ENCODE measurements at places on chromosomes 13 and 19.

DNA sequence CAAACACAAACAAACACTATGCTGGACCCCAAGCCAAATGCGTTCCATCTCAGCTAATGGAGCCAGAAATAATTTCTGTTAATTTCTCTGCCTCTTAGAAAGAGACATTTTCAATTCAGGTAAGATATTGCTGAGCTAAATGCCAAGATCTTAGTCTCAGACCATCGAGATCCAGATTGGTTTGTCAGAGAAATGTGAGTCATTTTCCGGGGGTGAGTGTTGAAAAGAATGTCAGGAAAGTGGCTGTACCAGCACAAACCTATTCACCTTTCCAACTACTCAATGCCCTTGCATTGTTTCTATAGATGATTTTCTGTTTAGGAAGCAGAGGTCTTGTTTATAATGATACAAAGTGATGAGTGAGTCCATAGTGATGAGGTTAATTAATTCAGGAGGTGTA is 266.8 kb upstream of the TSHZ3 start:
- DNase-seq, result no peak

DNA sequence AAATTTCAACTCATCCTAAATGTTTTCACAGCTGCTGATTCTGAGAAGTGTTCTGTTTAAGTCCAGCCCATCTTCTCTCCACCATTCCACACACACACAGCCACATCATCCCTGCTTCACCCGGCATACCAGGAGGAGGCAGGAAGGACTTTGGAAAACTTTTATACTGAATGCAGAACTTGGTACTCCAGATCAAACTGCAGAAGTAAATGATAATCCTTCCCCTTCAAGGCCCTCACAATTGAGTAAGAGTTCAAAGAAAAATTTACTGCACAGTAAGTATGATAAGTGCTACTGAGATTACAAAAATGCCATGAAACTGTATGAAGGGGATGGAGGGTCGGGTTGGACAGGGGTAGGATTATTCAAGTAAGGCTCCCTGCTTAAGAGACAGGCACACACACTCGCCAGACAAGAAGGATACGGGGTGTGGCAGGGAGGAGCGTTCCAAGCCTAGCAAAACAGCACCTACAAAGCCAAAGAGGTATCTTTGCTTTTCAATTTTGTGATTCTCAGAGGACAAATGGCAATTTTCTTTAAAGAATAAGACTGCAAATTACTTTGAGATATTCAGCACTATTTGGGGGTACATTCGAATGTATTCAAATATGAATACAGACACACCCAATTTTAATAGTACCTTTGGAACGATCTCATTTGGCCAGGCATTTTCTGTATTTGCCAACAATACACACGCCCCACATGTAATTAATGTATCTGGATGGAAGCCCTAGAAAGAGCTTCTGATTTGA is 2.5 kb downstream of the USP12 start:
- no peak for DNase-seq

DNA sequence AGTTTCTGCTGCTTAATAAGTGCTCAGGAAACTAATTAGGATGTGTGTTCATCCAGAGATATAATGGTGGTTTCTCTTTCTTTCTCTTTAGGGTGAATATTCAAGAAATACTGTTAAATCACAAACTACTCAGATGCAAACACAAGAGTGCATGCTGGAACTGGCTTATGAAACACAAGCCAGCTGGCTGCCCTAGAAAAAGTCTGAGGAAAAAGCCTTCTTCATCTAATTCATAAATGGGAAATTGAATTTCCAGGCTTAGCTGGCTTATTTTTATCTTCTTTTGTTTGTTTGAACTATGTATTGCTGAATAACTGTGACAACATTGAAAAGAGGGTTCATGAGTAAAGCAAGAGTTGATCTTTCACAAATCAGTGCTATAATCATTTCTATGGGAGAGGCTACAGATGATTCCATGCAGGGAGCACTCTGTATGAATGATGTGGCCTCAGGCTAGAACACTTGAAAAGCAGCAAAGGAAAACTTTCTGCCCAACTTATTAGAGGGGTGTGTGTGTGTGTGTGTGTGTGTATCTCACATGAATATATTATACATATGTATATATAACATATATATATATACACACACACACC is 69.8 kb upstream of the SCEL start:
- no peak for DNase-seq

DNA sequence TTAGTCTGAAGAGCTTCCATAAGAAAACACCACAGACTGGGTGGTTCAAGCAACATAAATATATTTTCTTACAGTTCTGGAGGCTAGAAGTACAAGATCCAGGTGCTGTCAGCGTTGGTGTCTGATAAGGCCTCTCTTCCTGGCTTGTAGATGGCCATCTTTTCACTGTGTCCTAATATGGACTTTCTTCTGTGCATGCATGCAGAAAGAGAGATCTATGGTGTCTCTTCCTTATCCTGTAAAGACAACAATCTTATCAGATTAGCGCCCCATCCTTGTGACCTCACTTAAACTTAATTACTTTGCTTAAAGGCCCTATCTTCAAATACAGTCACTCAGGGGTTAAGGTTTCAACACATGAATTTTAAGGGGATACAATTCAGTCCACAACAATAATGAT is 14.1 kb upstream of the NDFIP2 start:
- no peak for DNase-seq

DNA sequence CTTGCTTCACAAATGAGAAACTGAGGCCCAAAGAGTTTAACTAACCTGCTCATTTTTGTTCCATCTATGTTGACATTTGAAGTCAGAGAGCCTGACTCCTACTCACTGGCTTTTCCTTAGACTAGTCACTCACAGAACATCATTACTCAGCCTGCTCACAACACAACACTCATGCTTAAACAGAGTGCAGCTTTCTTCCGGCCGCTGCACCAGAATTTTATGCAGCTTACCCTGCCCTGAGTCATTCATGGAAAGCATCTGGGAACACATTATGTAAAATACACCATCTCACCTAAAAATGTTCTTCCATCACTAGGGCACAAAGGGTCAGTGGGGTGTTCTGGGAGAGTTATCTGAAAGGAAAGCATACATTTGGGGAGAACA is 303.4 kb downstream of the SPRY2 start:
- no peak for DNase-seq

- DNase-seq, result no peak
Observed at GRCh38 chr13:37868691-37869505, 674 bp downstream of the TRPC4 start.

- no peak for DNase-seq
Observed at GRCh38 chr19:42553292-42554045, 25.2 kb upstream of the CEACAM1 start.

GRCh38 chr13:48975101-48975855 is 434 bp upstream of the FNDC3A start:
- DNase-seq, result peak; percentile 13

DNA sequence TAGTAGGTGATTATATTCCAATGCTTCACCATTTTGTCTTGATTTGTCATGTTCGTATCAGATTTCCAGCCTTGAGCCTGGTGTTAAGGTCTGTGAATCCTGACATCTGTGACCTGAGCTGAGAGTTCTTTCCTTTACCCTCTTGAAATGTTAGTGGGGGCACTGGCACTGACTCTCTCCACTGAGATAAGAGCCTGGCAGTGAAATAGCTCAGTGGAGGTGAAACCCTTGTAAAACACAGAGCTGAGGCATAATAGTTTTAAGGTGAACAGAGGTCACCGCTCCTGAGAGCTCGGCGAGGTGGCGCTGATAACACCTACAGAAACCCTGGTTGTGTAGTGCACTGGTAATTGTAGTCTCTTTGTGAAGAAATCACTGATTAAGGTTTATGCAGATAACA is 748.2 kb downstream of the DIAPH3 start:
- DNase-seq, result no peak

DNA sequence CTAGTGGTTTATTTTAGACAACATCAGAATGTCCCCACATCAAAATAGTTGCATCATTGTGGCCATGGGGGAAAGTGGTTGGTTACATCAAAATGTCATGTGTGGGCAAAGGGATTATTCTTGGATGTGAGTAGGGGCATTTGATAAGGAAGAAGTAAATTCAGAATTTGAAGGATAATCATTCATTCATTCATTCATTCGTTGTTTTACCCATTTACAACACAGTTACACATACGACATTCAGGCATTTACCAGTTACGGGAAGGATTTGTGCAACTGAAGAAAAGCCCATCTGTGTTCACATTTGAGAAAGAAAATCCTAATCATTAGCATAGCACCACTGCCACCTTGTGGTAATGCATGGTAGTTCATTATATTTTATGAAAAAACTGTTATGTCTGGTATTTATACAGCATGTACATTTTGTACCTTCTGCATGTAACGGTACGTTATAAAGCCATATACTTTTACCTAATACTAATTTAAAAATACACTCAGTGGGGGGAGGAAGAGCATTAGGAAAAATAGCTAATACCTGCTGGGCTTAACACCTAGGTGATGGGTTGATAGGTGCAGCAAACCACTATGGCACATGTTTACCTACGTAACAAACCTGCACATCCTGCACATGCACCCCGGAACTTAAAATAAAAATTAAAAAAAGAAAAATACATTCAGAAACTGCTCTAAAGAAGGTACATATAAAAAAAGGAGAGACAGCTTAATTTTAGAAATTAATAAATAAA is 62.1 kb downstream of the DGKH start:
- DNase-seq, result no peak

- DNase-seq, result no peak
Observed at GRCh38 chr13:72960114-72960513, 98.7 kb upstream of the KLF5 start.

GRCh38 chr19:49809160-49809940 is 3.7 kb downstream of the FUZ start:
- peak; percentile 25 for DNase-seq

DNA sequence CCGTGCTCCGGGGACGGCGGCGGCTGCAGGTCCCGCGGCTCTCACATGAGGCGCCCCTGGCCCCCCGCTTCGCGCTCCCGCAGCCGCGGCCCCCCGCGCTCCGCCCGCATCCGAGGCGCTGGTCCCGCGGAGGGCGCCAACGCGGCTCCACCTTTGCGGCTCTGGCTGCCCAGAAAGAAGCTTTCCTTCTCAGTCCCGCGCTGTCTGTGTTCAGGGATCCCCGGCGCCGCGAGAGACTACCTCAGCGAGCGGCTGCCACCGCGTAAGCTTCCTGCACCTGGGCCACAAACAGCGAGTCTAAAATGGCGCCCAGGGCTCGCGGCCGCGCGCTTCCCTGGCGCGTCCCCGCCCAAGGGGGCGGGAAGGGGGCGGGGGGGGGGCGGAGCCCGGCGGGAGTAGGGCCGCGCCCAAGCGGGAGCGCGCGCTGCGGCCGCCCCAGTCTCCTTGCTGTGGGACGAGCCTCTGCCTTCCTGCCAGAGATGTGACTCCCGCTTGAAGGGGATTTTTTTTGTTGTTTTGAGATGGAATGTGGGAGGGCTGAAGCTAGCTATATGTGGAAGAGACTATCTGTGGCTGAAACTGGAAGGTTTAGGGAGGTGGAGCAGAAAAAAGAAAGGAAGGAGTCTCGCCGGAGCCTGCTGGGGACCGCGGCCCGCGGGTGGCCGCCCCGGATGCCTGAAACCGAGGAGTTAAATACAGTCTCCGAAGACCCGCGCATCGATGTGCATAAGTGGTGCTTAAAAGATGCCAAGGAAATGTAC is at the start of gene FBXL3:
Gene FBXL3, minus strand, starts transcription at position 299 of the 761 bp plus-strand sequence. CDS start 5,299 bp downstream, outside the sequence.
- DNase-seq, result peak; percentile 56

DNA sequence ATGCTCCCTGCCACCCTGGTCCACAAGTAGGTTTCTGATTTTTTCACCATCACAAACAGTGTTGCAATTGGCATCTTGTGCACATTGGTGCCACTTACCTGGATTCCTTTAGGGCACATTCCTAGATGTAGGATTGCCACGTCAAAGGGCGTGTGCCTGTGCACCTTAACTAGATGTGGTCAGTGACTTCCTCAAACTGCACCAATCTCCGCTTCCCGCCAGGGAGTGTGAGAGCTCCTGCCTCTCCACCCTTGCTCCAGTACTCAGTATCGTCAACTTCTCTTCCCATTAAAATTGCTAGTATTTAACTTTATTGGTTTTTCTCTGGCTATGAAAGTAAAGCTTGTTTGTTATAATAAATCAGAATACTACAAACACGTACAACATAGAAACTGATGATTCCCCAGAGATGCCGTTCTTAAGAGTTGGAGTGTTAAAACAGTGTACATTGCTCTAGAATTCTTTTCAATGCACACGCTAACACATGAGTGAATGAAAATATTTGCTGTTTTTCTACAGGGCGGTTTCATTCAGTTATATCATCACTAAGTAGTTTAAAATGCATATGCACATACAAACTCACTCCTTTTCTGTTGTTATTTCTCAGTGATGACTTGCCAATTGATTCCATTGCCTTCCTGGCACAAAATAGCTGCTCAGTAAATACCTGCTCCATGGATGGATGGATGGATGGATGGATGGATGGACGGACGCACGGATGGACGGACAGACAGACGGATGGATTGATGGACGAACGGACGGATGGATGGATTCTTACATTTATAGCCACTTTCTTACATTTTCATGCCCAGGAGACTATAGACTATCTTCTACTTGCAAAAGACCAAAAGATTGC is 23.4 kb downstream of the CCNE1 start:
- no peak for DNase-seq

DNA sequence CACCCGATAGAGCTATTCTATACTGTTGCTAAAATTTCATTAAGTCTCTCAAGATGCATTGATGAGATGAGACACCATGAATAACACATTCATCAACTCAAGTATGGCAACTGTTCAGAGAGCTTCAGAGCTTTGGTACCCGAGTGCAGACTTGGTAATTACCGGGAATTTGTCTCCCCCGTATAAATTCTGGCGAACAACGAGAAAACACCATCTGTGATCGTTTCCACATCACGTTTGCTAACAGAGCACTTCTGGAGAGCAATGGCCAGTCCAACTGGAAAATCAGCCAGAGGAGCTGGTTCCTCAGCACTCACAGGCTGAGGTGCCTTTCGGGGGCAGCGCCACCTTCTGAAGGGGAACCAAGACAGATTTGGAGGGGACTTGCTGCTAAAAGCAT is 40.2 kb downstream of the SUGP2 start:
- DNase-seq, result no peak

DNA sequence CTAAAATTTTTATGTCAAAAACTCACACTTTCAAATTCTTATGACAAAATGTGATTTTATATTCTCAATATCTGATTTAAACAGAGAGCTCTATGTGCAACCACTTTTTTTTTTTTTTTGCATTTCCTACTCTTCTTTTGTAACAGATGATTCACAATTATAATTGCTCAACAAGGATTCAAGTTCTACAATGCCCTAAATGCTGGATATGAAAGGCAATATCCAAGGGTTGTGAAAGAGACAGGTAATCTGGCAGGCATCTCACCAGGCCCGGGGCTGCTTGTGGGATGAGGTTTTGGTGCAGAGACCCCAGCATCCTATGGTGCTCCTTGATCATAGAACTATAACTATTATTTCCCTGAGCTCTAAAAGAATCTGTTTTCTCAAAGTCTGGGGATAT is 363.6 kb upstream of the NBEA start:
- no peak for DNase-seq

DNA sequence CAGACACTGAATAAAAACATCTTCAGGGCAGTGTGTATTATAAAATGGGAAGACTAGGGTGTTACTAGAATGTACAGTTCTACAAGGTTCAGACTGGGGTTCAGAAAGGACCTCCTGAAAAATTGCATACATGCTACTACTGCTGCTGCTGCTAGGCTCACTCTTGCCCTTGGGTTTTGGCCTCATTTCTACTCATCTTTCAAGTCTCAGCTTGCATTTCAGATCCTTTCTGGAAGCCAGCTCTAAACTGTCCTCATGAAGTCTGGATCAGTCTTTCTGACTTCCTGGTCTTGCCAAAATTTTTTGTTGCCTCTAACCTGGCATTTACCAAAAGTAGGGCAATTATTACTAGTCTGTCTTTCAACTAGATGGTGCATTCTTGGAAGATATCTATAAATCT is 393.3 kb downstream of the DIAPH3 start:
- DNase-seq, result no peak
